ENCODE measurements at places on chromosomes 2 and 18.

- DNase-seq = no peak
Observed at GRCh38 chr2:97646977-97647376, 1.1 kb downstream of the COX5B start.

DNA sequence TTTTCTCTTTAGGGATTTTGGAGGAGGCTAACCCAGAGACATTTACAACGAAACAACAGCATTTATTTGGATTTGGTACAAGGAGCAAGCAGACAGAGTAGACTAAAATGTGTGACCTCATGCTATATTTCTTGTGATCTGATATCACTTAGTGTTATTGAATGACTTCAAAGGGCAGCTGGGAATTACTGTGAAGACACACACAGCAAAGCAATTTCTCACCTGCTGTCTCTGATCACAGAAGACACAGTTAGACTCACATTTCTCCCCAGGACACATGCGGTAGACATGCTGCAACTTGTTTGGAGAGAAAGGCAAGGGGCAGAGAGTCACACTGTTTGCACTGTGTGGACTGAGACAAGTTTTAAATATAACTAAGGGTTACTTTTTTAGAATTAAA, 67.5 kb downstream of the LTBP1 start:
- no peak for DNase-seq

DNA sequence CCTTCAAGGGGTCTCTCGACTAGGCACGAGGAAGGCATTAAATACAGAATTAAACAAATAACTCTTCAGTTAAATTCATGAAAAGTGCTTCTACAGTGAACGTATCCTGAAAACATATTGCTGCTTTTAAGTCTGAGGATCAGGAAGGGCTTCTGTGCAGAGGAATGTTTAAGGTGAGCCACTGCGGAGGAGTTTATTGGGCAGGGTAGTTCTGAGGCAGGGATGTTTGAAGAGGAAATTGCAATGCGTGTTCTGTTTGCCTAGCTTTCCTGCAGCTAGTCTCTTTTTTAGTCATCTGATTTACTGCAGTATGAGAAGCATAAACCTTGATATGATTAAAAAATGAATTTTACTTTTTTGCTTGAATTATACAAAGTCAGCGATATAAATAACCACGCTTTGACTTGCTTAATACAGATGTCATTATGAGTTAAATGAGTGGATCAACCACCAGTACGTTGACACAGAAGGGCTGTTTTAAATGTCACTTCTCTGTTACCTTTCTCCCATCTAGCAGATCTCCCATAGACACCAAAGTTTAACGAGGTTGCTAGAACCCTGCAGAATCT, 98.7 kb downstream of the CTNNA2 start:
- DNase-seq = no peak

- no peak for DNase-seq
Observed at GRCh38 chr2:14712111-14712510, 79.6 kb downstream of the LRATD1 start.

GRCh38 chr2:17540093-17540812, at the start of gene VSNL1:
TSS of gene VSNL1 (plus strand) at chr2:17540696. CDS start at chr2:17592075, 51,379 bp downstream.
- DNase-seq = peak; percentile 21

DNA sequence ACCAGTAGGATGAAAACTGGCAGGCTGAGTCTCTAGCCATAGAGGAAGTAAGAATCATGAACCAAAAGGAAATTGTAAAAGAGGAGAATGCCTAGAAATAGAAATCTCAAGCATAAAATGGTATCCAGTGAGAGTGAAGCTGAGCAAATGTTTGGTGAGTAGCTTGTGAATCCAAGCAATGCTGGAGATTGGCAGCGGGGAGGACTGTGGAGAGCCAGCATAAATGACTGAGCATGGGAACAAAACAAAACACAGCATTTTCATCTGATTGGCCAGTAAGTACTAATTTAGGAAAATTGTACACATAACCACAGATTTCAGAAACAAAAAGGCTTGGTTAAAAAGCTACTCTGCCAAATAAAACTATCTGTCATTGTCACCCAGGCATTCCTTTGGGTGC, 390.0 kb downstream of the STK39 start:
- DNase-seq = no peak

GRCh38 chr2:159226059-159226461, 60.4 kb downstream of the WDSUB1 start:
- DNase-seq = peak; percentile 65

GRCh38 chr18:46868169-46868921, 49.0 kb downstream of the PIAS2 start:
- no peak for DNase-seq

GRCh38 chr2:134175834-134176233, 78.0 kb upstream of the MGAT5 start:
- DNase-seq = peak; percentile 62

DNA sequence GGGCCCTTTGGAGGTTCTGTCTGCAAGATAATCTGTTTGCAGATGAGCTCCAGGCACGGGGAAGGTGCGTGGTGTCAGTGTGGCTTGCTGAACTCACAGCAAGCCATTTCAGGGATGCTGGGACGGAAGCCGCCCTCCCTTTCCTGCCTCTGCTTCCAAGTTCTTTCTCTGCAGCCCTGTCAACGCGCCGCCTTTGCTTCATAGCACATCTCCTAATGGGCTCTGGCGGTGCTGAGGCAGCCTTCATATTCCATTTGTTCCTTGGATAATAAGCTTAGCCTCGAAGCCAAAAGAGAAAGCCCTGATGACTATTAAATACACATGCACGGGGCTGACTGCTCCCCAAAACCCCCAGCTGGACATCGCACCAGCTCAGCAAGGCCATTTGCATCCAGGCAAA, 81.7 kb upstream of the TAF1B start:
- no peak for DNase-seq

GRCh38 chr2:213443921-213444320, 159.7 kb downstream of the SPAG16 start:
- no peak for DNase-seq

DNA sequence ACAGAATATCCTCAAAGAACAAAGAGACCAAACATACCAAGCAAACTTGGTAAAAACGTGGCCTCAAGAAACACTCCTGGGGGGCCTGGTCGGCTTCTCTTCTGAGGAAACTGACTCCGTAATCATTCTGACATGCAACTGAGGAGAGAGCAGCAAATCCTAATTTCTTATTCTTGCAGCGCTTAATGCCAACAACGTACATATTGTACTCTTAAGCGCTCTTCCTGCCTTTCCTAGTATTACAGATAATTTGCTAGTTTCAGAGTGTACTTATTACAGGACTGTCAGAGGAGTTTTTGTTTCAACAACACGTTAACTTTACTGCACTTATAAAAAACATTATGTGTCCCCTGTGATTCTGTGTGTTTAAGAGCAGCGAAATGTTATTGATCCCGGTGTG, 64.9 kb downstream of the ZNF521 start:
- no peak for DNase-seq

- DNase-seq = no peak
Observed at GRCh38 chr18:69980982-69981804, 33.5 kb upstream of the CD226 start.

DNA sequence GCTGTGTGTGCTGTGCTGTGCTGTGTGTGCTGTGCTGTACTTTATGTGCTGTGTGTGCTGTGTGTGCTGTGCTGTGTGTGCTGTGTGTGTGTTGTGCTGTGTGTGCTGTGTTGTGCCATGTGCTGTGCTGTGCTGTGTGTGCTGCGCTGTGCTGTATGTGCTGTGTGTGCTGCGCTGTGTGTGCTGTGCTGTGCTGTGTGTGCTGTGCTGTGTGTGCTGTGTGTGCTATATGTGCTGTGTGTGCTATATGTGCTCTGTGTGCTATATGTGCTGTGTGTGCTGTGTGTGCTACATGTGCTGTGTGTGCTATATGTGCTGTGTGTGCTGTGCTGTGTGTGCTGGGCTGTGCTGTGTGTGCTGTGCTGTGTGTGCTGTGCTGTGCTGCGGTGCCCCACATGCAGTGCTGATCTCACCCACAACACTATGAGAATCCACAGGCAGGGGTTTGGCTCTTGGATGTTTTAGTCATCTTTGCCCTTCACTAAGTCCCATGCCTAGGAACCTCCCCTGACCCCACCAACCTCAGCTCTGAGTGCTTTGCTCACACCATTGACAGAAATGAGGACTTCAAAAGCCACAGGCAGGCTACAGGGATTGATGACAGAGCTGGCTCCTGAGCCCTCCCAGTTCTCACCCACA, 30.5 kb upstream of the MAL start:
- no peak for DNase-seq

GRCh38 chr2:195732574-195732973, 75.5 kb downstream of the SLC39A10 start:
- no peak for DNase-seq

- DNase-seq = no peak
Observed at GRCh38 chr18:74529811-74530583, 4.3 kb upstream of the CNDP1 start.

DNA sequence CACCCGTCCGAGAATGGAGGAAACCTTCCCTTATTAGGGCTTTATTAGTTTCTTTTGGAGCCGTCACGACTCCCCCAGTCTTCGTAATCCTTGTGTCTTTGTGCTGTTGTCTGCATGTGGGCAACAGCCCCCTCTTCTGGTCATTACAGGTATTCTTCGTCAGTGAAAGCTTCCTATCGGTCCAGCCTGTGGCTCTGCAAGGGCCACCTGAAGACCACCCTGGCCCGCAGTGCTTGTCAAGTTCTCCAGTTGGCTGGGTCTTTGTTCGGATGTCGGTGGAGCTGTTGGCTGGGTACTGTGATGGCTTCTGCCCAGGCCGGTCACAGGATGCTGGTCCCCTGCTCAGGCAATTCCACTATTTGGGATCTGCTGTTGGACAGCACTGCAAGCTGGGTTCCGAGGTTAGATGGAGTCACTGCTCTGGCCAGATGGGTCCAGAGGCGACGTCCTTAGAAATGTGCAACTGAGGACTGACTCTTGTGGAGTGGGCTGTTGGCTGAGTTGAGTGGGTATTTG, 19.2 kb downstream of the E2F6 start:
- DNase-seq = peak; percentile 43

DNA sequence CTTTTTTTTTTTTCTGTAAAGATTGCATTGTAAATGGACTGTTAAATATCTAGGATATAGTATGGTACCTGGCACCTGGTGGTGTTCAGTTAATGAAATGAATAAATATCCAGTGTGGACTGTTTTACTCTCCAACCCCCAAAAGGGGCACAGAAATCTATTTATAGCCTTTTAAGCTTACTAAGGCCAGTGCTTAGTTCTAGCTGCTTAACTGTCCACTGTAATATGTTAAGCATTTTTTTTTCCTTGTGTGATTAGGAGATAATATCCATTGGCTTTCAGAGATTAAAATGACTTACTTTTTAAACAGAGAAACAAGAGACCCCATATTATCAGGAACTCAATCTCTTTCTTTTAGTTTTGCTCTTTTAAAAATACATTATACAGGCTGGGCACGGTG, 84.4 kb downstream of the ZNF532 start:
- DNase-seq = no peak

- no peak for DNase-seq
Observed at GRCh38 chr18:13868501-13869271, 44.7 kb downstream of the MC5R start.

- DNase-seq = no peak
Observed at GRCh38 chr2:979069-979928, 28.6 kb downstream of the SNTG2 start.

GRCh38 chr18:68263481-68263880, 451.4 kb downstream of the TMX3 start:
- no peak for DNase-seq

GRCh38 chr2:178479758-178480226, 465 bp upstream of the PLEKHA3 start:
- no peak for DNase-seq

DNA sequence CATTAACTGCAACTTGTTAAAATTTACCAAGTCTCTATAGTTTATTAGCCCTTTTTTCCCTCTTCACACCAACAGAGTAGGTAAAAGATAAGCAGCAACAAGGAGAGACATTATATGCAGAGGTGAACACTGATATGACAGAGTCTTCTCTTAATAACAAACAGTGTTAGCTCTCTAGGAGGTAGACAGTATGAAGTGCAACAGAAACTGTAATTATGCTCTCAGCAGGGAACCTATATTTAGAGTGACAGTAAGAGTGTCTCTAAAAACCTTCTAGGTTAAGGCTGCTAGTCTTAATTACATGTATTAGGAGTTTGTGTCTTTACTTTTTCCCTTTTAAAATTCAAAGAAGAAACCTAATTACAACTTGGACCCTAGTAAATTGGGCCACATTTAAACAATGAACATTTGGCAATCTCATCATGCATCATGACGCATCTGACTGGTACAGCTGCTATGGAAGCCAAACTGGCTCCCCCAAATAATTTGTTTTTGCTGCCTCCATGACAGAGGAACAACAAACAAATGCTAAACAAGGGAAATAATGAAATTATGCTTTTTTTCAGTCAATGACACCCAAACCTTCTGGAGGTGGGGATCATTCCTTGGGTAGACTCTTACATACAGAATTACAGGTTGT, 69.9 kb upstream of the MMADHC start:
- DNase-seq = no peak

GRCh38 chr2:54966165-54966832, 84.0 kb downstream of the RTN4 start:
- peak; percentile 64 for DNase-seq

DNA sequence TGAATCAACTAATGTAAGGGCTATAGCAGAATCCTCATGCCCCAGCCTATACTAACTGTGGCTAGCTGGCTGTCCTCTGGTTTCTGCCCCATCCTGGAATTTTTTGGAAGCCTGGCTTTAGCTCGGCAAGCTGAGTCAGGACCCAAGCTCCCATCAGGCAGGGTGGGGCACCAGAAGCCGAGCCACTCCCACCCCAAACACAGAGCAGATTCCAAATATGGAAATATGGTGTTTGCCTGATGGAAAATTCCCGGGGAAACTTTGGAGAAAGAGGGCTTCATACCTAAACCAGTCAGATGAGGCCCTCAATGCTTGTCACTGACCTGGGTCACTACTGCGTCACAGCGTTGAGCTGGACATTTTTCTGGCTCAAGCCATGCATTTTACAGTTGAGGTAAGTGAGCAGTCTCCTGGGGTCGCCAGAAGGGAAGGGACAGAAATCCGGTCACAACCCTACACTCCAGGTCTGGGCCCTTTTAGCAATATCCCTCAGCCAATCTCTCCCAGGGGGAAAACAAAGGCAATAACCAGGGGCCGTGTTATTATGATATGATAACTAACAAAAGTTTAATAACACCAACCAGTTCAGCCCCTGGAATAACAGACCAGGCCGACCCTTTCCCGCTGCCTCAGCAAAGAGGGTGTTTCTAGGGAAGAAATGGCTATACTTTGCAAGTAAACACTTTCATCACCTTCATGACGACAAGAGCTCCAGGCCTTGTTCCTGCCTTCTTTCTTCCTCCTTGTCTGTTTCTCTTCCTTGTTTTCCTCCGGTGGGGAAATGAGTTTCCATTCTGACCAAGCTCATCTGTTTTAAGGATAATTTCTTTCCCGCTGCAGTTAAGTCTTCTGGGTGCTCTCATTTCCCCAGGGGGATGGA, 37.7 kb downstream of the PSD4 start:
- no peak for DNase-seq
